ENCODE measurements at places on chromosomes 16 and 17.

- DNase-seq: peak; percentile 26
Measured at GRCh38 chr17:42221886-42222745, 27.8 kb upstream of the GHDC start.

- DNase-seq: no peak
Measured at GRCh38 chr16:86789621-86790051, 211.3 kb downstream of the FOXL1 start.

DNA sequence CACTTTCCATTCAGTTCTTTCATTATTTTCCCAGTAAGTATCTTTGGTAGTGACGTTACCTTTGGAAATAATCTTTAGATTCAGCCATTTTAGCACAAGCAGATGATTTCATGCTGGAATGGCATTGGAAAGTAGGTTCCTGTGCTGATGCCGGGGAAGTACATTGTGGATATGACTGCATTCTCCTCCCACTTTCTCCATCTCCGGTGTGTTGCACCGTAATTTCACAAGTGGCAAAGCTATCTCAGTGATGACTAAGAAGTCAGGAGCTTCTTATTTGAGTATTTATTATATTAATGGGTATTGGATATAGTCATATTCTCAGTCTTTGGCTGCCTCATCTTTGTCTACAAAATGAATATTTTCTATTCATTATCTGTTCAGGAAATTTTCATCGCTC is 69.8 kb downstream of the MRTFB start:
- DNase-seq: no peak

- no peak for DNase-seq
Measured at GRCh38 chr17:20127360-20128035, 118.3 kb downstream of the SPECC1 start.

DNA sequence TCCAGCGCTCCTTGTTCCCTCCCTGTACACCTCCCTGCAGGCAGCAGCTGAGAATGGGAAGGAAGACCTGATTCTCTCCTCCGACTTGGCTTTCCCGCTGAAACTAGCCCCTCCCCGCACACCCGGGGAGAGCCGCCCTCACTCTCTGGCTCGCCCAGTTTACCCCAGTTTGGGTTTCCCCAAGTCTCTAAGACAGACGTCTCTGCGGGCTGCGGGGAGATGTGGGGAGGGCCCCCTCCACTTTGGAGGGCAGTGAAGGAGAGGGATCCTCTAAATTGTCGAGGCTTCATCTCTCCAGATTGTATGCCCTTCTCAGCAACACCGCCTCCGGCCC is 797 bp downstream of the GRB7 start:
- peak; percentile 15 for DNase-seq

DNA sequence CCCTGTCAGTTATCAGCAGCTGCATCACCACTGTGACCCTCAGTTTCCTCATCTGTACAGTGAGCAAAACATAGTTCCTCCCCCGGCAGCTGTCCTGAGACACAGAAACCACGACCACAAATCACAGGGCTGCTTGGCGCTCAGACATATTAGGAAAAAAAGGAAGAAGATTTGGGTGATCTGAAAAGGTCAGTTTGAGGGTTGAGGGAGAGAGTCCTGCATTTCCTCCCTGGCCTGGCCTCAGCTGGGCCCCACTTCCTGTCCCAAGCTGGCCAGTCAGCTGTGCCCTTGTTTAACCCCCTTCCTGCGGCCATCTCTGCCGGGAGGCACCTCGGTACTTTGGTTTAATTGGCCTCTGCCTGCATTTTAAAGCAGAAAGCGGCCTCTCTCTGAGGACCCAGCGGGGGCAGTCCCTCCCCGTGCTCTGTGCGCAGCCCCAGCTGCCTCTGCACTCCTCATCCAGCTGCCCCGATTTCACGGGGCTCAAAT is 24.0 kb upstream of the CIBAR2 start:
- no peak for DNase-seq

- no peak for DNase-seq
Measured at GRCh38 chr17:72730077-72730476, 362.4 kb downstream of the SLC39A11 start.

DNA sequence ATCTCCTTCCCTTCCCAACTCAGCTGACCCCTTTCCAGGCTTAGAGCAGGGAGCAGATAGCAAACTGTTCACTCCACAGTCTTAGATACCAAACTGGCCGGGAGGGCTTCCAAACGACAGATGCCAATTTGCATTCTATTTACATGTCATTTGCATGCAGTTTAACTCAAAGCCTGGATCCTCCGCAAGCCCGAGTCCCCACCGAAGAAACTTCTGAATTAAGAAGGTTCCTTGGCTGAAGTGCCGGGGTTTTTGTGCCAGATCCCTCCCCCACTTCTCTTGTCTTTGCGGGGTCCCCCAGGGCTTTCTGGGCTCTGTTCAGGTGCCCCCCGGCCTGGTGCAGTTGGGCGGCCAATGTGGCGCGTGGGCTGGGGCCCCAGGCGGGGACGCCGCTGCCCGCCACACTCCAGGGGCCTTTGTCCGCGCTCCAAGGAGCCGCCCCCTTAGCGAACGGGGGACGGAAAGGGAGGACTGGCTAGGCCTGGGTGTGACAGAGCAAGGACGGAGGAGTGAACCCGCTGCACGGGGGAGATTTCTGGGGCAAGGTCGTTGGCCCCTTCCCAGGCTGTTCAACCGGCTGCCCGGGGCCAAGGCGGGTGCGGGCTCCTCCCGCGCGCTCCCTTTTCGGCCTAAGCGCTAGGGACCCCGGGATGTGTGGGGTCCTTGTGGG is 1.2 kb downstream of the GPRC5B start:
- no peak for DNase-seq

DNA sequence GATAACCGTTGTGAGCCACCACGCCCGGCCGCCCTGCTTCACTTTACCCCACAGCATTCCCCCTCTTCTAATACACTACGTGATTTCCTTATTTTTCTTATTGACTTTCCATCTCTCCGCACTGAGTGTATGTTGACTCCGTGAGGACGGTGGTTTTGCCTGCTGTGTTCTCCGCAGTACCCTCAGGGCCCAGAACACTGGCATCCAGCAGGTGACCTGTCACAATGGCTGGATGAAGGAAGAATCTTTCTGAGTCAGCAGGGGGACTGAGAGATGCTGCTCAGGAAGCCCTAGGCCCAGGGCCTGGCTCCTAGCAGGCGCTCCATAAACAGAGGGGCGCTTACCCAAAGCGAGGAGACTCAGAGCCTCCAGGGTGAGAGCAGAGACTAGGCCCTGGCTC is 79.5 kb downstream of the RTN4RL1 start:
- DNase-seq: no peak

GRCh38 chr16:64168371-64168770 is 953.5 kb downstream of the CDH11 start:
- DNase-seq: no peak

GRCh38 chr17:61409301-61410112 is 9.9 kb downstream of the TBX2 start:
- DNase-seq: no peak

DNA sequence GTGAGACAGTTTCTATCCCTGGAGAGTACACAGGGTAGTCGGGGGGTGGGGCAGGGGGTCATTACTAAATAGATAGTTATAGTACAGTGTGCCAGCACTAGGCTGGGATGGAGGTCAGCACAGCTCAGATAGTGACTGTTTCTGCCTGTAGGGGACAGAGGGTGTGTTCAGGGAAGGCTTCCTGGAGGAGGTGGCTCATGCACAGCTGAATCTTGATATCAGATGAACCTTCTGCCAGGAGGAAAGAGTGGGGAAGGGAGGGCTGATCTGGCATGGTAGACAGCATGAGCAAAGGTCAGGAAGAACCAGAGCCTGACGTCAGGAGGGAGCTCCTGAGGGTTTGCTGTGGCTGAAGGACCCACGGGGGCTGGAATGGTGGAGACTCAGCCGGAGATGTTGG is 56.6 kb downstream of the OR1D5 start:
- no peak for DNase-seq

GRCh38 chr17:44219108-44219615 is 313 bp downstream of the UBTF start:
- DNase-seq: no peak

GRCh38 chr16:58099097-58099955 is 29.9 kb downstream of the CFAP20 start:
- no peak for DNase-seq

- no peak for DNase-seq
Measured at GRCh38 chr16:88499836-88500251, 46.8 kb downstream of the ZFPM1 start.

- no peak for DNase-seq
Measured at GRCh38 chr17:45042346-45043120, 8.9 kb downstream of the DCAKD start.

GRCh38 chr17:32870027-32870670 is 6.8 kb downstream of the MYO1D start:
- DNase-seq: no peak

DNA sequence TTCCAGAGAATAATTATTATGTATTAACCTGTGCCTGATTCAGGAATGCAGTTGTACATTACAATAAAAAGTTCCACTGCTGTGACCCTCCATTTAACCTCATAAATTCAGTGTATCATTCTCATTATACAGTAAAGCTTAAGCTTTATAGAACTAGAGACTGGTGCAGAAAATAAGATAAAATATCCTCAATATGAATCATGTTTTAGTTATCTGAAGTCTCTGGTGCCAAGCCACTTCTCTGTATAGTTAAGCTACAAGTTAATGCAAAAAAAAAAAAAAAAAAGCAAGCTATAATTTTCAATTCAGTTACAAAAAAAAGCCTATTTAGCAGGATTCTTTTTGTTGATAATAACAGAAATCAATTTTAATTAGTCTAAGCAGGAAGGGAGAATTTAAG is 22.4 kb upstream of the SMIM36 start:
- no peak for DNase-seq

DNA sequence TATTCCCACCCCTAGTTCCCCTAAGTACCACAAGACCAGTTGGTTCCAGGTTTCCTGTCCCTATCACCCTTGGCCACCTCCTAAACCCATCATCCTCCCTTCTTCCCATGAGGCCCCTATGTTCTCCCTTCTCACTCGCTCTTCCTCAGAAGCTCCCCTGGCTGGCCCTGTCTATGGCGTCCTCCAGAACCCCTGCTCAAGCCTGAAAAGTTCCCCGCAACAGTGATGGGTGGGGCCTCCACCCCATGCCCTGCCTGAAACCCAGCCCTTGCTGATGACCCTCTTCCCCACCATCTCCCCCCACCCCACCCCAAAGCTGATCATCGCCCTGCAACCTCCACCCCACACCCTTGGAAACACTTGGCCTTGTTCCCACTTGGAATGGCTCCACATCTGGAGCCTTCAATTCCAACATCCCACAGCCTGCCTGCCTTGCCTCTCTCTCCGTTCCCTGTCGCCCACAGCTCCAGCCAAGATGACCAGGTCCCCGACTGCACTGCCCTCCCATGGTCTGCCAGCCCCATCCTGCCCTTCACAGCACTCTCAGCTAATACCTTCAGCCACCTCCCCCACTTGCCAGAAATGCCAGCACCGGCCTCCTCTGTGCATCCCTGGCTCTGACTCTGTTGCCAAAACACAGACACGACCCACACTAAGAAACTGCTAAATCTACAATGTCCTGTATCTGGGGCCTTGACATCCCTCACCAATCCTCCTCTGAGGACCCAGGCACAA is 10.5 kb downstream of the OSBPL7 start:
- no peak for DNase-seq

DNA sequence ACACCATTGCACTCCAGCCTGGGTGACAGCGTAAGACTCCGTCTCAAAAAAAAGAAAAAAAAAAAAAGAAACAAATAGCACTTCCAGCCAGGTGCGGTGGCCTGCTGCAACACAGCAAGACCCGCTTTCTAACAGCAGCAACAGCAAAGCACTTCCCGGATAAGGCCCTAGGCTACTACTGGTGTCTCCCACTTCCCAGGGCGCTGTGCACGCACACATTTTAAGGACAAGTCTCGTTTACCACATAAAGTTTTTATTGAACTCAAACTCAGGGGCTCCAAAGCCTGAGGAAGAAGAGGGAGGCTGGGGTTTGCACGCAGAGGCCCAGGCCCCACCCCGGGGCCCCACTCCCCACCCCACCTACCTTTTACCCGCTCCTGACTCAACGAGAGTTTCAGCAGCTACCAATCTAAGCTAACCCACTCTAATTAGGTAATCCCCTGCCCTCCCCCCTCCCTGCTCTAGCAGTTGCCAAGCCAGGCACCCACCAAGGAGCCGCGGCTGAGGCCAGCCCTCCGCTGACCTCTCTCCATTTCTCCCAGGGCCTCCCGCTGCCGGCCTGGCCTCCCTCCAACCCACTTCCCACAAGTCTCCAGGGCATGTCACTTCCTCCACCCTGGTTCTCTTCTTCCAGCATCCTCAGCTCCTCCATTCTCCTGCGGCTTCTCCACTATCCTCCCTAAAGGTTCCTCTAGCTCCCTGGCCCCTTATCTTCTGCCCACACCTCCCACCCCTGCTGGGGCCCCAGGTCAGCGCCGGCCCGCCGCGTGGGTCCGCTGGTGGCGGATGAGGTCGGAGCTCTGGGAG is 2.4 kb downstream of the ZNF768 start:
- no peak for DNase-seq

GRCh38 chr17:57317079-57317478 is 60.8 kb downstream of the MSI2 start:
- no peak for DNase-seq

- no peak for DNase-seq
Measured at GRCh38 chr17:1229900-1230501, 40.2 kb upstream of the BHLHA9 start.

DNA sequence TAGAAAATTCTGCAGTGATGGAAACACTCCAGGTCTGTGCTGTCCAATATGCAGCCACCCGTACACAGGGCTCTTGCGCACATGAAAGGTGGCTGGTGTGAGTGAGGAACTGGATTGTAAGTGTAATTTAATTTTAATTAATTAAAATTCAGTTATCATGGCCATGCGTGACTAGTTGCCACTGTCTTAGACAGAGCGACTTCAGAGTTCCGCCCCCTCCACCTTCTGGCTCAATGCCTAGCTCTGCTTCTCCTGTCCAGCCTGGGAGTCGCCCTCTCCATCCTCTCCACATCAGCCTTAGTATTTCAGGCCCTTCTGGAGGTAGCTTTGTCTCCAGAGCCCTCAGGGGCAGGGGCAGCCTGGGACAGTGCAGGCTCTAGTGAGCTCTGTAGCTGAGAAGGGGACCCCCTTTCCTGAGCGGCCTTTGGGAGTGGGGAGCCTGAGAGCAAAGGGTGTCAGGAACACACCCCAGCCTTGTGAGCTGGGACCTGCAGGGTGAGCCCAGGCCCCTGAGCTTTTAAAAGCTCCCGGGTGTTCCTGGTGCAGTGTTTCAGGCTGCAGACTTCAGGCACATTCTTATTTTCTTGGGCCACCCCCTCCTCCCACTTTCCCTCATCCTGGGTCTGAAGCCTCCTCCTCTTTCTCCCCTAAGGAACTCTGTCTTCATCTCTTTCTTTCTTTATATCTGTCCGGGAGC is 99.4 kb downstream of the IRF8 start:
- DNase-seq: no peak

All from stimulated activated CD8-positive, alpha-beta memory T cell treated with anti-CD3 and anti-CD28 coated beads, Interleukin-15, amount 100 ng/mL, for 1 hour (primary cell).